ENCODE measurements at places on chromosomes 16 and 17.

- DNase-seq: no peak
Measured at GRCh38 chr16:2147378-2147777, 1.0 kb upstream of the RAB26 start.

DNA sequence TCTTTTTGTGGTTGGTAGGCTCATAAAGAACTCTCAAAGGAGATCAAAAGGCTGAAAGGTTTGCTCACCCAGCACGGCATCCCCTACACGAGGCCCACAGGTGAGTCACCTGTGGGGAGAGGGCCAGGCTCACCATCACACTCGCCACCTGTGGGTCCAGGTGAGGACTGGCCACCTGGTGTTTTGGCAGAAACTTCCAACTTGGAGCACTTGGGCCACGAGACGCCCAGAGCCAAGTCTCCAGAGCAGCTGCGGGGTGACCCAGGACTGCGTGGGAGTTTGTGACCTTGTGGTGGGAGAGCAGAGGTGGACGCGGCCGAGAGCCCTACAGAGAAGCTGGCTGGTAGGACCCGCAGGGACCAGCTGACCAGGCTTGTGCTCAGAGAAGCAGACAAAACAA is 11.1 kb downstream of the GNPTG start:
- no peak for DNase-seq

- no peak for DNase-seq
Measured at GRCh38 chr17:73657473-73658116, 13.3 kb upstream of the SDK2 start.

- peak; percentile 93 for DNase-seq
Measured at GRCh38 chr17:80859002-80859941, 132.4 kb upstream of the CHMP6 start.

DNA sequence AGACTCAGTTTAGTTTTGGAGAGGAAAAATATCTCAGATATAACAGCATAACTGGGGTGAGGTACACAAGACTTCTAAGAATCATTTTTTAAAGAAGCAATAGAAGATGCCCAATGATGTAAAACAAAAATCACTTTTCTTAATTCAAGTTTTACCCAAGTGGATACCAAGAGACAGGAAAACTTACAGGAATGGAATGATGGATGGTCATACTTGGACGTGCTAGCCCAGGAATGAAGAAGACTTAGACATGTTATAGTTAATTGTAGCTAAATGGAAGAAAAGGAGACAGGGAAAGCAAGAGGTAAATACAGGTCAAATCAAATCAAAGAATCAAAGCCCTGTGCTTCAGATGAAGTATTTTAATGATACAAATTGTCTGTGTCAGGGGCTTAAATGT is 312.7 kb upstream of the KCNJ16 start:
- no peak for DNase-seq

DNA sequence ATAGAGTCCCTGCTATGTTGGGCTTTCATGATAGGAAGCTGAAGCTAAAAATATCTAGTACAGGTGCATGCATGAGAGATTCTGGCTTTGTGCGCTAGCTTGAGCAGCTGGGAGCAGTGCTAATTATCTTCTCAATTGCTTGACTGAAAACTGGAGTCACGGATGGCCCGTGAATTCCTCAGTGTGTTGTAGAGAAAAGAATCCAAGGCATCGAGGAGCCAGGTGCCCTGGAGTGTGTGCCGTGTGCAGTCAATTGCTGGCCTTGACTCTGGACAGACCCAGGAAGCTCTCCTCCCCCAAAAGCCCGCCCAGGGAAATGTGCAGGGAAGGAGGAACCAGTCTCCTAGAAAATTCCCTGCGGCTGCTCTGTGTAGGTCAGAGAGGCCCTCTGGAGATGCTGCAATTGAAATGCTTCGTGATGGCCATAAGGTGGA is 14.2 kb downstream of the LGALS3BP start:
- no peak for DNase-seq

- no peak for DNase-seq
Measured at GRCh38 chr17:72832306-72832705, 260.2 kb downstream of the SLC39A11 start.

DNA sequence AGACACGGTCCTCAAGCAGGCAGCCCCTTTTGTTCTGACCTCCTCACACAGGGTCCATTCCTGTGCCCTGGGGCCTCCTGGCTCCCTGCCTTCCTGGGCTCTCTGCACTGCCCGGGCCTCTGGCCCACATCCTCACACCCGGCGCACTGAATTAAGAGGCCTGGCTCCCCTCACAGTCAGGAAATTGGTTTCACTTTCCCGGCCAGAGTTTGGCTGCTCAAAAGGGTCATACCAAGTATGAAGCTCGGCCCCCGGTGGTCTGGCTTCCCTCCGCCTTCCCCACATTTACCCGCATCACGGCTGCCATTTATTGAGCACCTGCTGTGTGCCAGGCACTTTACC is 220.0 kb downstream of the NTN1 start:
- DNase-seq: peak; percentile 39

Measured in lung microvascular endothelial cell (primary cell).